ENCODE measurements at places on chromosomes 1 and 21. TPM values are rescaled to one million over a fixed set of nuclear protein-coding genes. Genes with fewer than 3 reads are reported as not detected.

- no peak for DNase-seq
- no peaks in the 10 kb centered on the region for H3K27me3 ChIP-seq
- peaks cover 14% of the 10 kb centered on the region for H3K36me3 ChIP-seq
- H3K27ac ChIP-seq: peak overlapping the region; percentile 82
- peaks cover 85% of the 10 kb centered on the region for H3K4me1 ChIP-seq
Measured at GRCh38 chr1:89590341-89591080, 42.4 kb upstream of the LRRC8C start.

The OR10K2 gene
- not detected for total RNA-seq

GRCh38 chr21:20445971-20446370 is 552.2 kb upstream of the NCAM2 start:
- no peak overlapping the region for H3K4me3 ChIP-seq
- H3K27me3 ChIP-seq: no peaks in the 10 kb centered on the region
- no peaks in the 10 kb centered on the region for H3K36me3 ChIP-seq
- DNase-seq: no peak
- H3K27ac ChIP-seq: no peak overlapping the region
- H3K4me1 ChIP-seq: no peaks in the 10 kb centered on the region

DNA sequence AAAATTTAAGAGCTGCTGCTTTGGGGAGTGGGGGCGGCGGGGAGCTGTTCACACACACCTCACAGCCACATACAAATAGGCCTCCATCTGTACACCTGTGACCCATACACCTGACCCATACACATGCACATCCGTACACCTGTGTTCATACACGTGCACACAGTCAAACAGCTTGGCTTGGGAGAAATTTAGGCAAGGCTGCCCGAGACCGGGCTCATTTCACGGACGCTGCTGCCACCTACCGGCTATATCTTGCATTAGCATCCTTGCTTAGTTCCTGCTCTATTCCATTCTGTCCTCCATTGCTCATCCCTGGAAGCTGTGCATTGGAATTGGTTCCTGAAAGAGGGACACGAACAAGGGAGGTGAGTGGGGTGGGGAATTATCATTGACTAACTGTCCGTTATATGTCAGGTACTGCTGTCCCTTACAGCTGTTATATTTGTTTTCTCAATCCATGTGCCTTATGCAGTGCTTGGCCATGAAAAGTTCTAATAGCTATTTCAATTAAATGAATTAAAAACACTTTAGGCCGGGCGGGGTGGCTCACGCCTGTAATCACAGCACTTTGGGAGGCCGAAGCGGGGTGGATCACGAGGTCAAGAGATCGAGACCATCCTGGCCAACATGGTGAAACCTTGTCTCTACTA is 37.1 kb upstream of the EPB41 start:
- no peak overlapping the region for H3K27ac ChIP-seq
- no peaks in the 10 kb centered on the region for H3K36me3 ChIP-seq
- no peaks in the 10 kb centered on the region for H3K27me3 ChIP-seq
- H3K4me1 ChIP-seq: peaks cover 8% of the 10 kb centered on the region

- peaks cover 11% of the 10 kb centered on the region for H3K4me1 ChIP-seq
- no peak overlapping the region for H3K27ac ChIP-seq
- peaks cover 26% of the 10 kb centered on the region for H3K36me3 ChIP-seq
- no peak overlapping the region for H3K4me3 ChIP-seq
- DNase-seq: no peak
Measured at GRCh38 chr1:42219627-42220026, 55.1 kb upstream of the GUCA2A start.

DNA sequence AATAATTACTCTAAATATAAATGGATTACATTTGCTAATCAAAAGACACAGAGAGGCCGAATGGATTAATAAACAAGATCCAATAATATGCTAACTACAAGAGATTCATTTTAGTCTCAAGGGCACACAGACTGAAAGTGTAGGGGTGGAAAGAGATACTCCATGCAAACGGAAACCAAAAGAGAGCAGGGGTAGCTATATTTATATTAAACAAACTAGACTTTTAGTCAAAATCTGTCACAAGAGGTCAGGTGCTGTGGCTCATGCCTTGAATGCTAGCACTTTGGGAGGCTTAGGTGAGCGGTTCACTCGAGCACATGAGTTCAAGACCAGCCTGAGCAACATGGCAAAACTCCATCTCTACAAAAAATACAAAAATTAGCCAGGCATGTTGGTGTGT is 33.6 kb upstream of the DISP1 start:
- H3K4me3 ChIP-seq: no peak overlapping the region
- no peak overlapping the region for H3K27ac ChIP-seq
- no peaks in the 10 kb centered on the region for H3K36me3 ChIP-seq

The NBPF1 gene
- total RNA-seq: 17.6 TPM

The CEP104 gene
- 37.4 TPM for total RNA-seq

DNA sequence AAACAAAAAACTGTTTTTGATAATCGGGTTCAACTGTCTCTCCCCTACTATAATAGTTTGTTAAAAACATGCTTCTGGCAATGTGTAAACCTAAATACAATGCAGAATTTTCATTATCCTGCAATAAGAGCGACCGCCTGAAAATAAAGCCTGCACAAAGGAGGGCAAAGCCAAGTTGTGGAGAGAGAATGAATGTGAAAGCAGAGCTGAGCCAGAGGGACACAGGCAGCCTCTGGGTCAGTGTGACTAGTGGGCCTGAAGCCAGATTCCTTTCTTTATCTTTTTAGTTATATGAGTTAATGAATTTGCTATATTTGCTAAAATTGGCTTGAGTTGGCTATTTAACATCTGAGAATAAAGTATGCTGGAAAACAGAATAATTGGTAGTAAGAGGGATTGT is 615.2 kb downstream of the PLA2G4A start:
- no peak overlapping the region for H3K27ac ChIP-seq
- H3K36me3 ChIP-seq: no peaks in the 10 kb centered on the region
- no peaks in the 10 kb centered on the region for H3K4me1 ChIP-seq
- no peaks in the 10 kb centered on the region for H3K27me3 ChIP-seq
- H3K4me3 ChIP-seq: no peak overlapping the region
- no peak for DNase-seq

- H3K4me3 ChIP-seq: no peak overlapping the region
- DNase-seq: no peak
- H3K36me3 ChIP-seq: no peaks in the 10 kb centered on the region
- H3K27me3 ChIP-seq: no peaks in the 10 kb centered on the region
Measured at GRCh38 chr21:21097466-21097865, 99.3 kb downstream of the NCAM2 start.

GRCh38 chr1:29856340-29857114 is 620.2 kb downstream of the PTPRU start:
- peaks cover 18% of the 10 kb centered on the region for H3K27me3 ChIP-seq
- peaks cover 5% of the 10 kb centered on the region for H3K36me3 ChIP-seq
- no peaks in the 10 kb centered on the region for H3K4me1 ChIP-seq
- no peak overlapping the region for H3K27ac ChIP-seq

GRCh38 chr1:36400825-36401601 is 3.3 kb upstream of the LSM10 start:
- H3K4me3 ChIP-seq: peak overlapping the region; percentile 88
- H3K27ac ChIP-seq: peak overlapping the region; percentile 32
- H3K36me3 ChIP-seq: peaks cover 8% of the 10 kb centered on the region
- H3K27me3 ChIP-seq: no peaks in the 10 kb centered on the region
- peak; percentile 82 for DNase-seq
- H3K4me1 ChIP-seq: peaks cover 49% of the 10 kb centered on the region

The MTMR11 gene
- 6.9 TPM for total RNA-seq

DNA sequence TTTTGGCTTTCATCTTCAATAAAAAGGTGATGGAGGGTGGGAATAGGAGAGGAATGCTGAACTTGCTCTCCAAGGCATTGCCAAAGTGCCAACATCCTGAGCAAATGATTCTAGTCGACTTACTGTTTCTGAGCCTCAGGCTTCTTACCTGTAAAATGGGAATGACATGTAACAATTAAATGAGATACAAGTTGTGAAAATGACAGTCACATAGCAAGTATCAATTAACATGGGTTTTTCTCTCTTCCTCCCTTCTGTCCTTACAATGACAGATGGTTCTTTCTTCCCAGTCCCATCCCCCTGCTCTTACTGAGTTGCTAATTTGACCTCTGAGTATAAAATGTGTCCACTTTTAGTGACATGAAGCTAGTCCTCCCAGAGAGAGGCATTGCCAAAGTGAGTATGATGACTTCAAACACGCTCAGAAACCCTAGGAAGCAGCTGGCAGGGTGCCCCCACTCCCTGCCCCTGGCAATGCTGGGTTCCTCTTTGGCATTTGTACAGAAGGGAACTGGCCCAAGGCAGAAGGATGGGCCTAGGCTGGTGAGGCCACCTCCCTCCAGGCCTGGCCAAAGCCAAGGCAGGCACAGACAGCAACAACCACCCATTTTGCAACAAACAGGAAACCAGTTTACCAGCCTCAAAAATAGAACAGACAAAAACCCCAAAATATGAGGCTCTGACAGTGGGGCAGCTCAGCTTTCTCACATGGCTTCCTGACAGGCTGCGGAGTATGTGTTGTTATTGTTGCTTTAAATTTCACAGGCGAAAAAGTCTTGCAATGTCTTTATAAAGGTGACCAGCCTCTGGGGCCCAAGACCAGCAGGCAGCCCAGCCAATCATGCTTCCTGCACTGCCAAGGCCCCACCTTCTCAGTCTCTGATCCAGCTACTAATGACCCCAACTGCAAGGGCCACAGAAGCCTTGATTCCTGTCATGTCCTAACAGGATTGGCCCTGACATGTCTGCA is 115.9 kb downstream of the HIVEP3 start:
- H3K4me3 ChIP-seq: peak overlapping the region; percentile 48
- H3K36me3 ChIP-seq: no peaks in the 10 kb centered on the region
- H3K4me1 ChIP-seq: peaks cover 83% of the 10 kb centered on the region
- DNase-seq: no peak

- peaks cover 22% of the 10 kb centered on the region for H3K4me1 ChIP-seq
- DNase-seq: no peak
- H3K4me3 ChIP-seq: no peak overlapping the region
- no peaks in the 10 kb centered on the region for H3K27me3 ChIP-seq
- H3K36me3 ChIP-seq: peaks cover 3% of the 10 kb centered on the region
Measured at GRCh38 chr1:6861075-6861724, 75.9 kb downstream of the CAMTA1 start.

The CD5L gene
- total RNA-seq: not detected

DNA sequence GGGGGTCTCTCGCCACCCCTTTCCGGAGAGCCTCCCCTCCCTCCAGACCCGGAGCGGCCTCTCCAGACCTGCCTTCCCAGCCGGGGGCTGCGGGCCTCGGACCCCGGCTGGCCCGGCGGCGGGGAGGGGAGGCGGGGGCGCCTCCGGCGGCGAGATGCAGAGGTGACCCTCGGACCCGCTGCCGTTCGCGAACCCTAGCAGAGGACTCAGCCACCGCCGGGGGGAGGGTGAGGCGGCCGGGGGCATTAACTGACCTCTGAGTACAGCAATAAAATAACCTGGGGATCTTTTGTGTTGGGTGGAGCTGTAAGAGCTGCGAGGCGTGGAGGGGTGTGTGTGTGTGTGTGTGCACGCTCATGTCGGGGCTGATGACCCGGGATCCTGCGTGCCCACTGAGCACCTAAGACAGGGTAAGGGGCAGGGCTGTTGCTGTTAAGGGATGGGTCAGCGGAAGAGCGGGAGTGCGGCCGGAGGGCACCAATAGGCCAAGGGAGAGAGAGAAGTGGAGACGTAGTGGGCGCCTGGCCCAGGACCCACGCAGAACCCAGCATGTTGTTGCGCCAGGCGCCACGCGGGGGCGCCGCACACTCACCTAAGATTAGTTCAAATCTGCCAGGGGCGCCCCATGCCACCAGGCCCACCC is 6.3 kb downstream of the HAPLN2 start:
- H3K27me3 ChIP-seq: peaks cover 56% of the 10 kb centered on the region
- H3K4me3 ChIP-seq: peak overlapping the region; percentile 77
- peak; percentile 79 for DNase-seq

GRCh38 chr1:15616373-15617172 is 685 bp upstream of the DDI2 start:
- no peaks in the 10 kb centered on the region for H3K27me3 ChIP-seq
- peaks cover 40% of the 10 kb centered on the region for H3K4me1 ChIP-seq
- H3K36me3 ChIP-seq: peaks cover 8% of the 10 kb centered on the region

- H3K27ac ChIP-seq: peak overlapping the region; percentile 97
- H3K36me3 ChIP-seq: peaks cover 10% of the 10 kb centered on the region
- H3K27me3 ChIP-seq: no peaks in the 10 kb centered on the region
- no peak for DNase-seq
Measured at GRCh38 chr1:161200992-161201835, 953 bp upstream of the NDUFS2 start.

DNA sequence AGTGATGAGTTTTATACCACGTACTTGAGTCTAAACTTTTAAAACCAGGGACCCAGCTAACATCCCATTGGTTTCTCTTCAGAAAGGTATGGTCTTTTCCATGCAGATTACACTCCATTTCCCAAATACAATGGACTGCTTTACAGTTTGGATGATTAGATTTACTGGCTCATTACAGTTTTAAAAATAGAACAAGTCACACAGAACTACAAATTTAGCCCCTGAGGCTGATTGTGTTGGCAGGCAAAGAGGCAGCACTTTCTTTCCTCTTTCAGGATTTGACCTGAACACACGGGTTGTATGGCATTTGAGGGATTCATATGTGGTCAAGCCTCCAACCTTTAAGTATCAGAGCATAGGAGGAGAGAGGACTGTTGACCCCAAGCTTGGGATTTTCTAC is 21.8 kb upstream of the VTCN1 start:
- no peak for DNase-seq
- H3K27ac ChIP-seq: no peak overlapping the region
- no peaks in the 10 kb centered on the region for H3K4me1 ChIP-seq

DNA sequence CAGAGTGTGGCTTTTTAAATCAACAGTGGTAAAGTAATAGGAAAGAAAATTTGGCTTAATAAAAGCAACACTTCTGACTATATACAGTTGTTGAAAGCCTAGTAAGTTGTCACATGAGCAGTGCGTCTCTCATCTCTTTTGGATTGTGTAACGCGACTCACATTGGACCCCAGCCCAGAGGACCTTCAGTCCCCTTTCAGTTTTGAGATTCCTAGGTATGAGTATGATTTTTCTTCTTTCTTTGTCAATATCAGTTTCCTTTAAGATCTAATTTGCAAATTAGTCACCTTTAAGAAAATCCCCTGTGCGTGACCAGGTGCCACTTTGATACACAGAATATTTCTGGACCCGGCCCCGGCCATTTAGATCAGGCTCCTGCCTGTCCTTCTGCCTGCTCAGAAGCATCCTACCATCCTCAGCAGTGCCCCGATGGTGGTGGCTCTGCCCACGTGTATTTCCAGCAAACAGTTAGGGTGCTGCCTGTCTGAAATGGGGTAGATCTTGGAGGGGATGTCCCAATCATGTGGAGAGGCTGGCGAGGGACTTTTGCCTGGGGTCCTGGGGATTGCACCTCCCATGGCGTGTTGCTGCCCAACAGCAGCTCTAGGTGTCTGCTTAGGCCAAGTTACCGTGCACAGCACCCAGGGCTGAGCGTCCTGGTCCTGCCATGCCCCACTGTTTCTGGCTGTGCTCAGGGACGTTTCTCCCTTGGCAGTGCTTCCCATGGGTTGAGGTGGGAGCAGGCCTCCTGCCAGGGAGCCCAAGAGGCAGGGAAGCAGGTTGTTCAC is 21.1 kb downstream of the SNAP47 start:
- H3K4me3 ChIP-seq: peak overlapping the region; percentile 66
- H3K4me1 ChIP-seq: peaks cover 51% of the 10 kb centered on the region
- H3K27me3 ChIP-seq: no peaks in the 10 kb centered on the region
- peaks cover 30% of the 10 kb centered on the region for H3K36me3 ChIP-seq
